Esophagus muscularis mucosa (tissue), 4 donors: ENCODE measurements at places on chromosomes 16 and 17. TPM values are rescaled to one million over a fixed set of nuclear protein-coding genes. Genes with fewer than 3 reads are reported as not detected.

- H3K4me1 ChIP-seq: no peaks in the 10 kb centered on the region
- H3K27me3 ChIP-seq: no peaks in the 10 kb centered on the region
- H3K27ac ChIP-seq: no peak overlapping the region
Observed at GRCh38 chr16:63283721-63284120, 1247.5 kb upstream of the CDH8 start.

- H3K27ac ChIP-seq: no peak overlapping the region
- H3K36me3 ChIP-seq: no peaks in the 10 kb centered on the region
- H3K27me3 ChIP-seq: no peaks in the 10 kb centered on the region
Observed at GRCh38 chr16:81514041-81514559, 69.5 kb downstream of the CMIP start.

The CASKIN1 gene
- total RNA-seq: under 0.01 TPM

- H3K27ac ChIP-seq: peak overlapping the region; percentile 76
- no peaks in the 10 kb centered on the region for H3K36me3 ChIP-seq
- peaks cover 84% of the 10 kb centered on the region for H3K4me1 ChIP-seq
- DNase-seq: no peak
- H3K27me3 ChIP-seq: no peaks in the 10 kb centered on the region
Observed at GRCh38 chr16:72991211-72991610, 56.7 kb downstream of the ZFHX3 start.

The TPSG1 gene
- 1.5 TPM for total RNA-seq

The CD300E gene
- 5.0 TPM for total RNA-seq

The ZNF652 gene
- total RNA-seq: 79.3 TPM

The MYH8 gene
- total RNA-seq: not detected

The NAA38 gene
- 99.4 TPM for total RNA-seq

The PIRT gene
- 1.3 TPM for total RNA-seq

GRCh38 chr16:86293906-86294305, 216.4 kb upstream of the FOXF1 start:
- peaks cover 7% of the 10 kb centered on the region for H3K27me3 ChIP-seq
- no peak for DNase-seq
- no peaks in the 10 kb centered on the region for H3K4me1 ChIP-seq
- H3K36me3 ChIP-seq: no peaks in the 10 kb centered on the region

The KATNB1 gene
- total RNA-seq: 16.8 TPM

The TMEM132E gene
- total RNA-seq: not detected

The TNRC6C gene
- total RNA-seq: 31.6 TPM

The GP2 gene
- total RNA-seq: not detected

DNA sequence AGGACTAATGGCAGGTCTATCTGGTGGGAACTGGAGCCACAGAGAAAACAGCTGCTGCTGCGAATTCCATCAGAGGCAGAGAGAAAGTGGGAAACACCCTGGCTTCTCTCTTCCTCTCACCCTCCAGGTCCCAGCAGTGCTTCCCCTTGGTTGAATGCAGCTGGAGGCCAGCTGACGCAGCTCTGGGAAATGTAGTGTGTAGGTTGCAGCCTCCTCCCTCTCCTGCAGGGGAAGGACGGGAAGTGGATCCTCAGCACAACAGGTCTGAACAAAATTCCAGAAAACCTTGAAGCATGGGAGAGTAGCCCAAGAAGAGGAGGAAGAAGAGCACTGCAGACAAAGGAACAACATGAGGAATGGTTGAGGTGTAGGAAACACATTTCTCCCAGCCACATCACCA, 67.8 kb upstream of the MMP2 start:
- H3K4me3 ChIP-seq: no peak overlapping the region
- DNase-seq: no peak

DNA sequence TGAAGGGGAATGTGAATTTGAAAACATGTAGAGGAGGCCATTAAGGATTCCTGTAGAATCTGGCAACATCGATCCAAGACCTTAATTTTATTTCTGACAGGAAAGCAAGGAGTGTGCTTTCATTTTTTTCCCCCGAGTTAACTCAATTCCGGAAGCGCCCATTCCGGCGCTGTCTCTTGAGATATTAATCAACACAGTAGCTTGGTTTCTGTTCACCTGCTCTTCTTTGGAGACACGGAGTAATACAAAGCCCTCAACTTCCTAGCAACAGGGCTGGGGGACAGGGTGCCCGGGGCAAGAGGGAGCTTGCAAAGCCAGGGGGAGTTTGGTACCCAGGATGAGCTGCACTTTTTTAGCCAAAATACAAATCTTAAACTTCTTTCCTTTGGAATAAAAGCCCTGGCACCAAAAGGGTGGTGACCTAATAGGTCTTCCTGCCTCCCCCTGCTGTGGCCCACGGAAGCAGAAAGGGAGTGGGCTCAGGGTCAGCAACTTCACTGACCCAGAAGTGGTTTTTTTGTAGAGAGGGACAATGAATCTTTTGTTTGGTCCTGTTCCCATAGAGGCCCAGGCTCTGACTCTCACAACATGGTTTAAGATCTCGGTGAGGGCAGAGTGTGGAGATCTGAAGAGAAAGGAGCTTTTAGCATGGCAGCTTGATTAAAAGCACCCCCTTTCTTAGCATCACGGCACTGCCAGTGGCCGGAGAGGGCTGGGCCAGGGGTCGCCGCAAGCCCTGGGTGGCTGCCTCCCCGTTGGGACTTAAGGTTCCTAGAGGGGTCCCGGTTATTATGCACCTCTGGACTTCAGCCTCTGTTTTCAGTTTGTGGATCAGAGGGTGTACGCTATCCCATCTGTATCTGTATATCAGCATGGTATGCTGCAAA, 207.3 kb downstream of the CCDC182 start:
- no peak overlapping the region for H3K4me3 ChIP-seq
- no peaks in the 10 kb centered on the region for H3K27me3 ChIP-seq
- H3K27ac ChIP-seq: peak overlapping the region; percentile 13
- H3K4me1 ChIP-seq: peaks cover 47% of the 10 kb centered on the region
- H3K36me3 ChIP-seq: no peaks in the 10 kb centered on the region

The ZG16 gene
- total RNA-seq: not detected

DNA sequence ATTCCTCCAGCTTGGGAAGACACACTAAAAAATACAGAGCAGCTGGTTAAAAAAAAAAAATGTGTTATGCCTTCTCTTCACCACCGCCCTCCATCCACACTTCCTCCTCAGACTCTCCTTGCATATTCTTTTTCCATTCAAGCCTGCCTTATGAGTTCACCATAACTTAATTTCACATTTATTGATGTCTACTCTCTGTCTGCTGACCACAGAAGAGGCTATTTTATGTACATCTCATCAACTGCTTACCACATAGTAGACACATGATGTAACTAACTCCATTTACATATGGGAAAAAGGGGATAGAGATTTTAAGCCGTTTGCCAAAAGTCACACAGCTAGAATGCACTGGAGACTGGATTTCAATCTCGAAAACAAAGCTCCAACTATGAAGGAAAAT, 409.8 kb downstream of the CDH11 start:
- no peaks in the 10 kb centered on the region for H3K4me1 ChIP-seq
- no peaks in the 10 kb centered on the region for H3K36me3 ChIP-seq
- no peaks in the 10 kb centered on the region for H3K27me3 ChIP-seq
- no peak for DNase-seq
- no peak overlapping the region for H3K27ac ChIP-seq

DNA sequence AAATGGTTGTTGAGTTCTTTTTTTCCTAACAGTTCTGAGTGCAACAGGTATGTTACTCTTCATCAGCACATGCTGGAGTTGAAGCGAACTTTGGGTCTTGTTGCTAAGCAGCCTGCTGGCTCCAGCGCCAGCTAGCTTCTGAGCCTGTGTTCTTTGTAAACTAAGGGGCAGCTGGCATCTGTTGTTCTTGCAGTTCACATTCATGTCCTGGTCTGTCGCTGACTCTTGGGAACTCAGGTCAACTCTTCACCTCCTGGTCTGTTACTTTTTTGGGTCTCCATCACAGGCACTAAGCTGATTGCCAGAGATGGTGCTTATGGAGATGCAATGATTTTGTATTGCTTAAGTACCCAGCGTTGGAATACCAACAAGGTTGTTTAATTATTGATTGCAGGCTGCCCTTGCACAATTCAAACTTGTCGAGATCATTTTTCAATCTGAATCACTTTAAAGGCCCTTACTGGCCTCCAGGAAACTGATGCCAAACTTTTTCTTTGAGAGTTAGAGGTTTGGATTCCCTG, 40.9 kb downstream of the USP10 start:
- peaks cover 66% of the 10 kb centered on the region for H3K4me1 ChIP-seq
- no peaks in the 10 kb centered on the region for H3K27me3 ChIP-seq
- no peak for DNase-seq
- no peak overlapping the region for H3K4me3 ChIP-seq

- H3K36me3 ChIP-seq: peaks cover 46% of the 10 kb centered on the region
- H3K27ac ChIP-seq: no peak overlapping the region
- H3K27me3 ChIP-seq: no peaks in the 10 kb centered on the region
Observed at GRCh38 chr16:65745-66144, 6.7 kb downstream of the RHBDF1 start.

DNA sequence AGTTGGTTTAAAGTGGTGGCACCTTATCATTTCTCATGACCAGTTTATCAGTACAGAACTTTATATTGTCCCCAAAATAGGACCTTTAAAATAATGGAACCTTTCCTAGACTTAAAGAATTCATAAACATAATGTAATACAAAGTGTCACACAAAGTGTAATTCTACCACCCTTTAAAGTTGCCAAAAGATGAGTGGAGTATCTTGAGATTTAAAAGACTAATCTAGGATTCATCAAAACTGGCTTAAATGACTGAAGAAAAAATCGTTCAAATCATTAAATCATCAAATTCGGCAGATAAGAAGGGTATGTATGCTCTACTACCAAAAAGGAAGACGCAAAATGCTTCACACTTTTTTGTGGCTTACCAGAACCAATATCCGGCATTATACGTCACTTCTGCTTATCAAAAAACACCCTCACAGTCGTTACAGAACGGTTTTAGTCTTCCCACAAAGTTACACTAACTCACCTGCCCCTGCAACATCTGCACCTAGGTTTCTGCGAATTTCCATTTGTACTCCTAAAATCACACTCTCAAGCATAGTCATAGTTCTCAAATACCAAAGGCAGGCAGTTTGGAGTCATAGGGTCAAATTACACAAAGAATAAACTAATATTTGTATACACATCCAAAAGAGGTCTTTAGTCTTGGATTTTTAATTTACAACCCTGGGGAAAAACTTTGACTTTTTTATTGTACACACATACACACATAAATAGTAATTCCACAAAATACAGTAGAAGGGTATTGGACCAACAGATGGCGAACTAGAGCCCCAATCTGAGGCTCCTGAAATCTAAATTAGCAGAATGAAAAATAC, 1.4 kb upstream of the KANSL1 start:
- no peaks in the 10 kb centered on the region for H3K27me3 ChIP-seq
- H3K36me3 ChIP-seq: no peaks in the 10 kb centered on the region
- H3K27ac ChIP-seq: peak overlapping the region; percentile 100

DNA sequence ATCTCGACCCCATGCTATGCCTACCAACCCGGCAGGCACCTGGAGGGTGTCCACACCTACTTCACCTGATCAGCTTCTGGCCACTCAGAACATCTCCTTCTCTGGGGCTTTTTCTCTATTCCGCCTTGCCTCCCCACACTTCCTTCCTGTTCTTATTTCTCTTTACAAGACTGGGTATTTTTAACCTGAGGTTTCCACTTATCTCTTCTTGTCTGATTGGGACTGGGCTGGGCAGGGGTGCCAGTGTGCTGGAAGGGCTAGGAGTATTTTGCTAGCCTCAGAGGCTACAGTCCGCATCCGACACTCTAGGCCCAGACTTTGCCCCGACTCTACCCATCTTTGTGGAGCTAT, 26.2 kb upstream of the ZNF652 start:
- DNase-seq: no peak
- H3K27ac ChIP-seq: no peak overlapping the region
- no peaks in the 10 kb centered on the region for H3K27me3 ChIP-seq
- no peaks in the 10 kb centered on the region for H3K36me3 ChIP-seq

GRCh38 chr17:38861399-38861843, 7.9 kb upstream of the RPL23 start:
- no peak overlapping the region for H3K27ac ChIP-seq
- no peak overlapping the region for H3K4me3 ChIP-seq
- H3K36me3 ChIP-seq: no peaks in the 10 kb centered on the region
- no peak for DNase-seq

The KRT9 gene
- not detected for total RNA-seq

GRCh38 chr17:68491381-68492231, 20.6 kb upstream of the PRKAR1A start:
- DNase-seq: no peak
- peak overlapping the region; percentile 38 for H3K27ac ChIP-seq
- H3K4me3 ChIP-seq: no peak overlapping the region
- H3K4me1 ChIP-seq: peaks cover 29% of the 10 kb centered on the region
- H3K36me3 ChIP-seq: no peaks in the 10 kb centered on the region
- no peaks in the 10 kb centered on the region for H3K27me3 ChIP-seq
